Activated naive CD4-positive, alpha-beta T cell treated with anti-CD3 and anti-CD28 coated beads for 36 hours (primary cell): ENCODE measurements at places on chromosomes 7 and 10. TPM values are rescaled to one million over a fixed set of nuclear protein-coding genes. Genes with fewer than 3 reads are reported as not detected.

TAS2R41 gene
- total RNA-seq: not detected

SPAG6 gene
- not detected for total RNA-seq

TMEM168 gene
- 20.4 TPM for total RNA-seq

CYP26A1 gene
- total RNA-seq: not detected

TASOR2 gene
- 36.4 TPM for total RNA-seq

CHN2 gene
- not detected for total RNA-seq

ASAH2 gene
- 4.1 TPM for total RNA-seq

RET gene
- total RNA-seq: 0.36 TPM
